Fibroblast of skin of scalp (primary cell): ENCODE measurements at places on chromosomes 5 and 9.
A peak's percentile ranks its signal among the peaks of the same experiment; 100 is the strongest.

DNA sequence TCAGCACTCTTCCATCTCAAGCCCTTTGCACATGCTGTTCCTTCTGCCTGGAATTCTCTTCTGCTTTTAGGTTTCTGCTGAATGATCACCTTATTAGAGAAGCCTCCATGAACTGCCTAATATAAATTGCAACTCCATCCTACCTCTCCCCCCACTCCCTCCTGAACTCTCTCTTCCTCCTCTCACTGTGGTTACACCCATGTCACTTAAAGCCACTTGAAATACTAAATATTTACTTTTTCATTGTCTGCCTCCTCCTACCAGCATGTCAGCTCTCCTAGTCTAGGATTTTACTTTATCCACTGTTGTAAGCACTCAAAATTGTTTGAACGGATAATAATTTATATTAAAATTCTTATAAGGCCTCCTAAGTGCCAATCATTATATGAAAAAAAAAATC lies 43.8 kb downstream of the ACTL7B start:
- no peak for DNase-seq

- DNase-seq, result no peak
Observed at GRCh38 chr9:75593920-75594319, 296.6 kb upstream of the PCSK5 start.

- DNase-seq, result no peak
Observed at GRCh38 chr9:85892401-85892800, 48.5 kb upstream of the NAA35 start.

DNA sequence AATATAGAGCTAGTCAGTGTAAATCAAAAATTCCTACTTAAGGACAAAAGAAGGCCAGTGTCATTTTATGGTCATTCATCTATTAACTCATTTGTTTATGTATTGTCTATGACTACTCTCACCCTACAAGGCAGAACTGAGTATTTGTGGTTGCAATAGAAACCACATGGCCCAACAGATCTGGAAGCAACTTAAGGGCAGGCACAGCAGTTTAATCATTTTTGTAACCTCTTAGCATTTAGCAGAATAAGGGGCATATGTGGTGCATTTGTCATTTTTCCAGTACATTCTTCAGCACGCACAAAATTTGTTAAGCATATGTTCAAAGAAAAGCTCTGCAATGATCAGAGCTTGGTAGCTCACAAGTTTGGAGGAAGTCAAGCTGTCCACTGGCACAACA lies 1.1 kb downstream of the FKBP15 start:
- DNase-seq, result peak; percentile 55

DNA sequence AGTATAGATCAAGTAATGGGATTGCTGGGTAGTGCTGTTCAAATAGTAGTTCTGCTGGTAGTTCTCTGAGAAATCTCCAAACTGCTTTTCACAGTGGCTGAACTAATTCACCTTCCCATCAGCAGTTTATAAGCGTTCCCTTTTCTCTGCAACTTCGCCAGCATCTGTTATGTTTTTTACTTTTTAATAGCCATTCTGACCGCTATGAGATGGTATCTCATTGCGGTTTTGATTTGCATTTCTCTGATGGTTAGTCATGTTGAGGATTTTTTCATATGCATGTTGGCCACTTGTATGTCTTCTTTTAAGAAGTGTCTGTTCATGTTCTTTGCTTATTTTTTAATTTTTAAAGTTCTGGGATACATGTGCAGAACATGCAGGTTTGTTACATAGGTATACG lies 279.2 kb upstream of the NREP start:
- DNase-seq, result peak; percentile 15

DNA sequence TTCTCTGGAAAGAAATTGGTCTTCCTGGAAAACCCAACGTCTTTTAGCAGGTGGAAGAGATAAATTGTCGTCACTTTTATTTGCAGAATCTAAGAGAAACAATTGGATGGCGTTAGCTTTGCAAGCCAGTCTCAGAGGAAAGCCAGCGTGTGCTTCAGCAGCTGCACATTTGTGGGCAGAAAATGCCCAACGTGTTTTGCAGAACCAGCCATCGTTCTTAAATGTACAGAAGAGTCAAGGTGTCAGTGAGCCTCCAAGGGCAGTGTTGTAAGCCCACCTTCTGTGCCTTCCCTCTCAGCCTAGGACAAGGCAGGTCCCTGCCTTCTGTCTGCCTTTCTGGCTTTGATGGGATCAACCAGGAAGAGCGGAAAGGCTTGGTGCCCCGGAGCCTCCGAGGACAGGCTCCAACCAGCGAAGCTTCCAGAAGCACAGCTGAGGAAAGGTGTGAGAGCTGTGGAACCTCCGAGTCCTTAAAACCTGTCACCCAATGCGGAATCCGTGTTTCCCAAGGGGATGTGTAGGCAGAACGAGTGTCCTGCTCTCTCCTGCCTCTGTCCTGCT lies 116.0 kb upstream of the IRX2 start:
- DNase-seq, result no peak

GRCh38 chr5:172605466-172605865 lies 35.6 kb upstream of the NEURL1B start:
- peak; percentile 6 for DNase-seq

DNA sequence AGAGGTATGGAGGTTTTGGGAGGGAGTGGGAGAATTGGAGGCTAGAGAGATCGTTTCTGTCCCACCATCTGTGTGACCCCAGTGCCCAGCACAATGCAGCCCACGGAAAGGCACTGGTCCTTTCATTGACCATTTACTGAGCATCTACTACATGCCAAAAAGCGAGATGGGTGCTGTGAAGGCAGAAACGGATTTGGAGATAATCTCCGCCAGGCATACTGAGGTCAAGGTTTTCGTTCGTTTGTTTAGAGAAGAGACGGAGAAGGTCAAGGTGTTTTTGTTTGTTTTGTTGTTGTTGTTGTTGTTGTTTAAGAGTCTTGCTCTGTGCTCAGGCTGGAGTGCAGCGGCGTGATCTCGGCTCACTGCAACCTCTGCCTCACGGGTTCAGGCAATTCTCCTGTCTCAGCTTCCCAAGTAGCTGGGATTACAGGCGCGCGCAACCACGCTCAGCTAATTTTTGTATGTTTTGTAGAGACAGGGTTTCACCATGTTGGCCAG lies 593 bp upstream of the ZBTB43 start:
- DNase-seq, result no peak

GRCh38 chr5:125186911-125187375 lies 440.5 kb upstream of the ZNF608 start:
- no peak for DNase-seq

DNA sequence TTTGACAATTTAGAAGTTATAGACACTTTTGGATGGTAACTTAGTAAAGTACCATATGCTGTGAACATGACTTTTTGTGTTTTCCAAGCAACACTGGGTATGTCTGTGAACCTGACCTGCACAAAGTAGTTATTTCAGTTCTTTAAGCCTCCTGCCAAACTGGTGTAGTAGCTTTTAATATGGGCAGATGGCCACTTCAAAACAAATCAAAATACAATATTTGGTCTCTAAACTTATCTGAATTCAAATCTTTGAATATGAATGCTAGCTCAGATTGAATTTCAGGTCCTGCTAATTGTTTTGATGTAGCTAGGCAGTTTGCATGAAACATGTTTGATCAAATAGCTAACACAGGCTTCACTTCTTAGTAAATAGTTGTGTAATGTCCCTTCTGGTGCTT lies 1176.7 kb upstream of the CDH9 start:
- no peak for DNase-seq

DNA sequence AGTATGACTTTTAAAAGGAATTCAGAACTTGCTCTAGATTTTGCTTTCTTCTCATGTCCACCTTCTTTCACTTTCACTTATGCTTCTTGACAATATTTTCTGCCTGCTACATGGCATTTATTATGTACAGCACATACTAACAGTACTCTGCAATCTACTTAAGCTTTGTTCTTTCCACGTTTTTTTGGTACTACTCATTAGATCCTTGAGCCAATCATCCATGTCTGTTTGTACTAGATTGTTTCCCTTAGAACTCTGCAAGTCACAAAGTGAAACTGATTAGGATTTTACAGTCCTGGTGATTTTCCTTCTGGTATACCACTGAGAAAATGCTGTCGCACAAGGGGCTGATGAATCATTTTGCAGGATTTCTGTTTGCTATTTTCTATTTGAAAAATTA lies 78.3 kb downstream of the PARP8 start:
- DNase-seq, result peak; percentile 15

- no peak for DNase-seq
Observed at GRCh38 chr9:117415358-117415914, 579 bp upstream of the ASTN2 start.

DNA sequence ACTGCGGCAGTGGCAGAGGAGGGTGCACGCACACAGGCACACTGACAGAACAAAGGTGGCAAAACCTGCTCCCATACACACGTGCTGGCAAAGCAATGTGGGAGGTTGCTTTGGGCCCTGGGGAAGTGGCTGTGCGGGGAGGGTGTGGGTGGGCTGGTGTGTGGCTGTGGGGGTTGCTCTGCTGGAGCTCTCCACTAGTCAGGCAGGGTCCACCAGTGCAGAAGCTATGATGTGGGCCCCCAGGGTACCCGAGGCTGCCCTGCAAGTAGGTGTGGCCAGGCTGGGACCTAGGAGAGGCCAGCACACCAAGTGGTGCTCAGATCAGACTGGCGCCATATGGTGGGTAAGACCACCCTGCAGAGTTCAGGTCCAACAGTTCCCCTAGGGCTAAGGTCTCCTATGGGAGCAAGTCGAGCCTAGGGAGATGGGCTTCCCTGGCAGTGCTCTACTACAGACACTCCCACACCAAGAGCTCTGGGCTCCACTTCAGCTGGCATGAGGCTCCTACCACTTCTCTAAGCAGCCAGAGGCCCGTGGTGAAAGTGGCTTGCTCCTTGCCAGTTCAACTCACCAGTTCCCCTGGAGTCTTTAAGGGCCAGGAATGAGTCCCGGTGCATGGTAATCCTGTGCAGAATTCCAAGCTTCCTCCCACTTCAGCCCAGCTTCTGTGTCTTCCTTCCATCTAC lies 46.2 kb upstream of the IFNE start:
- DNase-seq, result no peak

DNA sequence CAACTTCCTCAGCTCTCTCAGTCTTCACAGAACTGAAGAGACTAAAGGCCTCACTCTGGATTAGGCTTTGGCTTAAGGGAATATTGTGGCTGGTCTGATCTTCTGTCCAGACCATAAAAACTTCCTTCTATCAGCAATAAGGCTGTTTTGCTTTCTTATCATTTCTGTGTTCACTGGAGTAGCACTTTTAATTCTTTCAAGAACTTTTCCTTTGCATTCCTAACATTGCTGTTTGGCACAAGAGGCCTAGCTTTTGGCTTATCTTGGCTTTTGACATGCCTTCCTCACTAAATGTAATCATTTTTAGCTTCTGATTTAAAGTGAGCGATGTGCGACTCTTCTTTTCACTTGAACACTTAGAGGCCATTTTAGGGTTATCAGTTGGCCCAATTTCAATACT lies 88.7 kb upstream of the ACOT12 start:
- peak; percentile 6 for DNase-seq

DNA sequence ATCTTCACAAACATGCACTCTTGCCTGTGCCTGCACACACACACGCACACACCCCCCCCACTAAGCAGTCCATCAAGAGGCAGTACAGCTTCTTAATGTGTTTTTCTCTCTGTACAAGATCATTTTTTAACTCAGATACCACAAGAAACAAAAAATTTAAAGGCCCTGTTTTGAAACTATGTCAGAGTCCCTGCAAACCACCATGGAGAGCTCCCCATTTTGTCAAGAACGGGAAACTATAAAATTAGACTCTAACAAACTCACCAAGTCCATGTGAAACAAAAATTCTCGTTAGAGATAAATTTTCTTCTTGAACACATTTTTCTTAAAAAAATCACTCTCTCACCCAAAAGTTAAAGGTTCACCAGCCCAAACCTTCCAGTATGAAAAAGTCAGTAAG lies 86.3 kb downstream of the ELAVL2 start:
- no peak for DNase-seq

- no peak for DNase-seq
Observed at GRCh38 chr5:95380103-95380628, 11.0 kb upstream of the FAM81B start.

- DNase-seq, result peak; percentile 80
Observed at GRCh38 chr9:108671176-108671575, 184.6 kb downstream of the ACTL7B start.

- DNase-seq, result no peak
Observed at GRCh38 chr5:23084815-23085214, 231.7 kb upstream of the CDH12 start.

- DNase-seq, result no peak
Observed at GRCh38 chr5:107337281-107337680, 333.5 kb downstream of the EFNA5 start.

DNA sequence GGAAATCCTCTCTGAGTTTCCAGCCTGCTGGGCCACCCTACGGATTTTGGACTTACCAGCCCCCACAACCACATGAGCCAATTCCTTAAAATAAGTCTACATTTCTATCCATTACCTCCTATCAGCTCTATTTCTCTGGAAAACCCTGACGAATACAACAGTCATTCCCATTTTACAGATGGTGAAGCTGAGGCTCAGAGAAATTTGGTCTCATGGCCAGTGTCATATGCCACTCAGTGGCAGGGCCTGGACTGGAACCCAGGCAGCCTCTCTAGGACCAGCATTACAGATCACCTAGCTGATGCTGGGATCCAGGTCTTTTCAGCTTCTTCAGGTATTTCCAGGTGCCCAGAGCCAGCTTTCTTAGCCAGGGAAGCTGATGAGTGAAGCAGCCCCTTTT lies 45.0 kb upstream of the SH3PXD2B start:
- DNase-seq, result no peak

DNA sequence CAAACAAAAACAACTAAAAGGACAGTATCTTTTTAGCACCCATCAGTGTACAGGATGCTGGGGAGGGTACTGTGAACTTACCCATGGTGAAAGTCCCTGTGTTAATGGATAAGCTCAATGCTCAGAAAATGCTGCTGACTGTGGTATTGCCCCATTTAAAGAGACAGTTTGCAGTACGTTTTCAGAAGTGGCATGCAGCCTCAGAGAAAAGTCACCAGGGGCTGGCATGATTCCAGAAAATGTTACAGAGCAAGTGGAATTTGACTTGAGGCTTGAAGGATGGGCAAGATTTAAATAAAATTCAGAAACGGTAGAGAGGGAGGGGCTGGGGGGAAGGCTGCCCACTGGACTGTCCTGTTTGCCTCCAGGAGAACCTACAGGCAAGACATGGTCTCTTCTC lies 7.2 kb downstream of the S1PR3 start:
- DNase-seq, result peak; percentile 29

DNA sequence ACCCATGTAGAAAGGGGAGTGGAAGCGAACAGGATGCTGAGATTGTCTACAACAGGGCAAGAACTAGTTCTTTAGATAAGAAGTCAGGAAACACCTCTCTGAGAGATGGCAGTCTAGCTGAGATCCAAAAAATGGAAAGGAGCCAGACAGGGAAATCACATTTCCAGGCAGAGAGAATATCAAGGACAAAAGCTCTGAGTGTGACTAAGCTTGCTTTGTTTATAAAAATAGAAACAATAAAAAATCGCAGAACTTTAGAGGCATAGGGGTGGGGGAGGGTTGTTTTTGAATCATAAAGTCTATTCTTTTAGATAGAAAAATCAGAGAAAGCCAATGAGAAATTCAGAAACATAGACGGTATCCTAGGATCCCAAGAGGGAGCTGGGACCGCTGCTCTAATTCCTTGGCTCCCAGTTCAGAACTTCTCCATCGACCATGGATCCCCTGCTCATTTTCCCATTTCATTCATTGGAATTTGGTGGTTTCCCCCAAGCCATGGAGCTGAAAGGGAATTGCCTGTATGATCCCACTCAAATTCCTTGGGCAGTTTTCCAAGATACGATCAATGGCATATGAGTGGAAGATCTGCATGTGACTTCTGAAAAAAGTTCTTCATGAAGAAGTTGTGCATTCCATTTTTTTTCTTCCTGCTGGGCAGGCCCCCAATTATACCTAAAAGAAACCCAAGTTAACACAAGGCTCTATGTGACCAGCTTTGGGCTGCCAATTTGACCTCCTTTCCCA lies 182.0 kb downstream of the GRIA1 start:
- DNase-seq, result peak; percentile 62

- no peak for DNase-seq
Observed at GRCh38 chr5:141735823-141736222, 53.8 kb upstream of the ARAP3 start.
